ENCODE measurements at places on chromosomes 3 and 15.
A peak's percentile ranks its signal among the peaks of the same experiment; 100 is the strongest.

DNA sequence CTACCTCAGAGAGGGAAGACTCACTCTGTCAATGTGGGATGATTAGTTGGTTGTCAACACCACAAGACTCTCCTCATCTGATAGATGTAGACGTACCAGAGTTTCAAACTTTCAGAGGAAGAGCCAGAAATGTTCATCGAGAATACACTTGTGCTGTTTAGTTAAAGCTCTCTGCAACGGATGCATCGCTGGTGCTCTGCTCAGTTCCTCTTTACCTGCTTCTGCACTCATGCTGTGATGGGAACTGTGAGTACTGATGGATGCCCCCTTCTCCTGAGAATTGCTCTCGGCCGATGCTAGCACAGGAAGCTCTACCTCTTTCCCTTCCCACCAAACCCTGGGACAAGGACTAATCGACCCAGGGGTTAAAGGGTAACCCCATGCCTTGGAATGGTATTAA, 51.8 kb upstream of the CCDC54 start:
- DNase-seq: no peak

- no peak for DNase-seq
Observed at GRCh38 chr15:98525661-98526001, 122.7 kb upstream of the IGF1R start.

DNA sequence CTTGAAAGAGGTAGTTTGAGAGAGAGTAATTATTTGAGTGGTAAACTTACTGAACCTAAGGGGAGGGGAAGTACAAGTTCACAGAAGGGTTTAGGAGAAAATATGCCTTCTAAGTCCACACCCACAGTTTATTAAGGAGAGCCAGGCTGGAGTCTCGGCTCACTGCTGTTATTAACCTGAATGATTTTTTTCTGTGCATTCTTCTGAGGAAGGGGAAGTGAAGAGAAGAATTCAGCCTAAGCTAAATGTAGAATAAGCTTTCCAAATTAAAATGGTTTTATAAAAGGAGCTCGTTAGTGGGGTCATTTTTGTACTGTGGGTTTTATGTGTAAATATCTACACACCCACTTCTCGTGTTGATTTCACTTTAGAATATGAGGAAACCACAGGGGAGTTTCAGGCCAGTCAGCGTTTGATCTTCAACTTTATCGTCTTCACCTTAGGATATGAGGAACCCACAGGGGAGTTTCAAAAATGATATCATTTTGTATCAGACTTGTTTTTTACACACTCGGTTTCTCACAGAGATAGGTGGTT, 1.5 kb downstream of the WHAMM start:
- peak; percentile 47 for DNase-seq

DNA sequence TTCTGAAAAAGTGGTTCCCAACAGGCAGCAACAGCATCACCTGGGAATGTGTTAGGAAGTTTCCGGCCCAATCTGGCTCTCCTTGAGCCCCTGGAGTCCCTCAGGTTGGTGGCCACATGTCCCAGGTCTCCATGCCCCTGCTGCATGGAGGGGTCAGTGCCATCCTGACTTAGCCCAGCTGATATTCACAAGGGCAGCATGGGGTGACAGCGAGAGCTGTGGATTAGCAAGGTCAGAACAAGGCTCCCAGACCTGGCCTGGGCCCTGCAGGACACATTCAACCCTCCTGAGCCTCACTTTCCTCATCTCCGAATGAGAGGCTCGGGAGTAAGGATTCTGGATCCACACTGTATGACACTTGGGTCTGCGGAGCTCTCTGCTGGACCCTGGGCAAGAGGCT, 243.8 kb upstream of the TLE3 start:
- no peak for DNase-seq

DNA sequence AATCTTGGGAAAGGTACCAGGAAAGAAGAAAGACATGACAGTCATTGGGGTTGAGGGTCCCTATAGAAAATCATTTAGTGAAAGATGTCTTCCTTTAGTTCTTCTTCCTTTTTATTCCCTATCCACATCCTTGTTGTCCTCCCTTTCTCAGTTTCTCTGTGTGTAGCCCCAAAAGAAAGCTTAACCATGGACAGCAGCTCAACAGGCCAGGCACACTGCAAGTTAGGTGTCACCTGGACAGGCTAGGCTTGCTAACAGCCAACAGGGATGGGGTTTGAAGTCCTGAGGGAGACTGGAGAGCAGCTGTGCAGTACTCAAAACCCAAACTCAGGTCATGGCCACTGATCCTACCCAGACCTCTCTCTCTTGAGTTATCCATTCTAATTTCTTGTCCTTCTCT, 543.1 kb downstream of the TUSC7 start:
- DNase-seq: no peak

- no peak for DNase-seq
Observed at GRCh38 chr3:70933105-70933810, 620.8 kb upstream of the MDFIC2 start.

DNA sequence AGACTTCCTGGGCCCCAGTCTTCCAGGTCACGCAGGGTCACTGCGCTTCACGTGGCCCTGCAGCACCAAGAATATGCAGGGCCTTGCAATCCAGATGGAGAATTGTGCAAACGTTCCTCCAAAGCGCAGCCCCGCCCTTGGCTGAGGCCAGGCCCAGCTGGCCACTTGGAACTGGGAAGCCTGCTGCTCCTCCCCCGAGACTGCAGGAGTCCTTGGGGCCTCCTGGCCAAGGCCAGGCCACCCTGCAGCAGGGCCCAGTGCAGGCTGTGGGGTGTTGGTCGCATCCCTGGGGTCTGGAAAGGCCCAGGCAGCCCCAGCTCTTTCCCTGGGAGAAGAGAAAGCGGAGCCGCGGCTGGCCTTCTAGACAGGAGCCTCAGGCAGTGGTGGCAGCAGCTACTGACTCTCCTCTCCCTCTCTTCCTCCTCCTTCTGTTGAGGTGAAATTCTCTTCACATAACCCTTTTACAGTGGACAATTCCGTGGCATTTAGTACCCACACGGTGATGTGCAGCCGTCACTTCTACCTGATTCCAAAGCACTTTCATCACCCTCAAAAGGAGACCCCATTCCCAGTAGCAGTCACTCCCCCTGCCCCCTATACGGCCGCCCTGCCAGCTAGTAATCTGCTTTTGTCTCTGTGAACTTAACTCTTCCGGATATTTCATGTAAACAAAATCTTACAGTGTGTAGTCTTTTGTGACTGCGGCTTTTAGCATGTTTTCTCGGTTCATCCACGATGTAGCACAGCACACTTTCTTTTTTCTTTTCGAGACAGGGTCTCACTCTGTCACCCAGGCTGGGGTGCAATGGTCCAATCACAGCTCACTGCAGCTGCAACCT, 103.9 kb downstream of the TMEM266 start:
- DNase-seq: no peak

DNA sequence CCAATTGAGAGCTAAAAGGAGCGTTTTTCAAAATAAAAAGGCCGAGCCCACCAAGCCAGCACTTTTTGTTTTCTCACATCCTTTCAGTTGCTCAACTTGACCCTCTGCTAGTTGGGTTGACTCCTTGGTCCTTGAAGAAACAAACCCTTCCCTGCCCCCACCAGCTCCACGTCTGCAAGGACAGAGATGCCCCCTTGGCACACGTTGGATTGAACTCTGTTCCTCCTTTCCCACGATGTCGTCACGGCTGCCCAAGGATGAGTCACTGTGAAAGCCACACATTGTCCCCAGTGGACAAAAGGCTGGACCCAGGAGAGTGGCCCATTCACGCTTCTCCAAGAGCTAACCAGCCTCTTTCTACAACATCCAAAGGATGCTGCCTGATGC, 43.0 kb upstream of the SPATA12 start:
- no peak for DNase-seq

DNA sequence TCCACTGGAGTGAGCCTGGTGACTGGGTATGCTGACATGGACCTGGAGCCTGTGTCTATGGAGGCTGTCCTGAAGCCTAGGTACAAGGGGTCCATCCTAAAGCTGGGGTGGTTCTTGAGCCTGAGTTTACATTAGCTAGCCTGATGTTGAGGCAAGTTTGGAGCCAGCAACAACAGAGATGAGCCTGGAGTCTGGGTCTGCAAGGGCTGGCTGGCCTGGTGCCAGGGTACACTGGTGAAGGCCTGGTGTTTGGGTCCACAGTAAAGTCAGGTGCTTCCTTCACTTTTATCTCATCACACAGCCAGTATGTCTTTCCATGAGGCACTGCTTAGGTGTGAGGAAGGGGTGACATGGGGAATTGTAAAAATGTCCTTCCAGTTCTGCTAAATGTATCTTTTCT, 49.5 kb downstream of the TP63 start:
- DNase-seq: no peak

DNA sequence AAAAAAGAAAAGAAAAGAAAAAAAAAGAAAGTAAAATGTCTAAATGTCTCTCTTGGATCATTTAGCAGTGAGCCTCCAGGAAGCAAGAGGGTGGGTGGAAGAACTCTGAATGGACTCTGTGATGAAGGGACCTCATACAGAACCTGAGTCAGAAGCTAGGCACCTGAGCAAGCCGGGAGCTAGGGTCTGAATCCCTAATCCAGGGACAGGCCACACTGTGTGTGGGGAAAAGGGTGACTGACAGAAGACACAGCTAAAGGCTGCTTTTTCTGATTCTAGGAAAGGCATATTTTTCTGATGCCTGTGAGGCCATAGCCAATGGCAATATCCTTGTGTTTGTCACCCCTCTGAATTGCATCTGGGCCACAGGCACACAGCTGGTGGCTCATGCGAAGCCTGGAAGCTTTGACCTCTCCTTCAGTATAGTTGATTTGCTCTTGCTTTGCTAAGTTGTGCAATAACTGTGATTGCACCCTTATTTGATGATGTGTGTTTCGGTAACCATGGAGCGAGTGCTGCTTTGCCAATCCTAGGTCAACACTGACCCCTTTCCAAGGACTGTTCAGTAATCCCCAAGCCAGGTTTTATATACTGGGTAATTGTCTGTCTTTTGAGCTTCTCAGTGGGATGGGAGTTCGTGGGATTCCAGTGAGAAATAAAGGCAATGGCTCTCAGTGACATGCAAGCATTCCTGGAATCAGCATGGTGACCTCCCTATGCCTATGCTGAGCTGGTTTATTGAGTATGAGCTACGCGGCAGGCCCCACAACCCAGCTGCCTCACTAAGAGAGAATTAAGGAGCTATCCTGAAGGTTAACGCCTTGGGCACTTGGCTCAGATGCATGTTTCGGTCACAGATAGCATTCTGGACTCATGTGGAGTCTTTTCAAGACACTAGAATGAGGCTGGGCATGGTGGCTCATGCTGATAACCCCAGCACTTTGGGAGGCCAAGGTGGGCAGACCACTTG, 49.0 kb upstream of the OSBPL11 start:
- no peak for DNase-seq

GRCh38 chr3:98325055-98325454, 28.6 kb upstream of the OR5K4 start:
- no peak for DNase-seq

- DNase-seq: no peak
Observed at GRCh38 chr15:73723191-73723590, 30.0 kb downstream of the INSYN1 start.

GRCh38 chr3:59865351-59865750, 815.5 kb upstream of the CFAP20DC start:
- DNase-seq: no peak

GRCh38 chr3:173912126-173912525, 514.6 kb downstream of the NLGN1 start:
- no peak for DNase-seq
